ENCODE measurements at places on chromosomes 12 and 14.

DNA sequence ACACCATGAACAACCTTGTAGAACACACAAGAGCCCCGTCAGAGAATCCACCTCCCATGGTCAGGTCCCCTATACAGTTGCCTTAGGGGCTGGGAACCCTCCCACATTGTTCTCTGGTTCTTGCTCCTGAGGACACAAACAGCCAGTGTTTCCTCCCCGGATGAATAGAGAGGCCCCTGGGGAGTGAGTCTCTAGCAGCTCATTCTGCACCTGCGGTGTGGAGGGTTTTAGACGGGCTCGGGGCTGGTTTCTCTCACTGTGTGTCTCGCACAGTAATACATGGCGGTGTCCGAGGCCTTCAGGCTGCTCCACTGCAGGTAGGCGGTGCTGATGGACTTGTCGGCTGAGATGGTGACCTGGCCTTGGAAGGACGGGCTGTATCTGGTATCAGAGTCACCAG, 1052.1 kb downstream of the TMEM121 start:
- DNase-seq: no peak

DNA sequence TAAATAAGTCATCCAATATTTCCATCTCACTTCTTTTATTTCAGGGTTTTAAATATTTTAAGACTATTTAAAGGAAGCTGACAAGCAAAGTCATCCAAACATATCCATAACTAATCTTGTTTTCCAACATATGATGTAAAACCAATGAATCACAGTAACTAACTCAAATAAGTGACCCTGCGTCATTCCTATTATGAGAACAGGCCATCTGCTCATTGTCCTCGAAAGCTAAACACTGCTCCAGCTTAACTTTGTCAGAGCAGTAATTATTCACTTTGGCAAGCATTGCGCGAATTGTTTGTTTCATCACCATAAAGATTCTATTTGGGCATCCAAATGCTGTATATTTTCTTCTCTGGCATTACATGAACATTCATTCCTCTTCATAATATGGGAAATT, 99.1 kb downstream of the CAPZA3 start:
- DNase-seq: no peak

DNA sequence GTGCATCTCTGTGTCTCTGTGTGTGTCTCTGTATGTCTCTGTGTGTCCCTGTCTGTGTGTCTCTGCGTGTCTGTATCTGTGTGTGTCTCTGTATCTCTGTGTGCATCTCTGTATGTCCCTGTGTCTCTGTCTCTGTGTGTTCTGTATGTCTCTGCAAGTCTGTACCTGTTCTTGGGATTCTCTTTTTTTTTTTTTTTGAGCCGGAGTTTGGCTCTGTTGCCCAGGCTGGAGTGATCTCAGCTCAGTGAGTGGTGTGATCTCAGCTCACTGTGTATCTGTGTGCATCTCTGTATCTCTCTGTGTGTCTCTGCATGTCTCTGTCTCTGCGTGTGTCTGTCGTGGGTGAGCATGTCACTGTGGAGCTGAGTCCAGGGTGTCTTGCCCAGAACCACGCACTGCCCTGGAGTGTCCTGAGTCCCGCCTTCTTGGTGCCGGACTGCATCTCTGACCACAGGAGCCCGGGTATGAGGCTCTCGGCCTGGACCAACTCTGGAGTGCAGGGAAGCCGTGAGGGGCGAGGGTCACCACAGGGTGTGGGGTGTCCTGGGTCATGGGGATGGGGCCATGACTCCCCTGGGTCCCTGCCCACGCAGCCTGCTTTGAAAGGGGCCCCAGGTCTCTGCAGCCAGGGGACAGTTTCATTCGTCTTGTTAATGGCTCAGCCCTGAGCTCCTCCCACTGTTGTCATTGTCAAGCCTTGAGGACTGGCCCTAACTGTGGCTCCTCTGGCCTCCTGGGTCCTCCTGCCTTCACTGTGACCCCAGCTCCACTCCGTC, 11.8 kb downstream of the MYL2 start:
- DNase-seq: no peak

GRCh38 chr12:68393417-68393816, 61.3 kb upstream of the MDM1 start:
- no peak for DNase-seq

DNA sequence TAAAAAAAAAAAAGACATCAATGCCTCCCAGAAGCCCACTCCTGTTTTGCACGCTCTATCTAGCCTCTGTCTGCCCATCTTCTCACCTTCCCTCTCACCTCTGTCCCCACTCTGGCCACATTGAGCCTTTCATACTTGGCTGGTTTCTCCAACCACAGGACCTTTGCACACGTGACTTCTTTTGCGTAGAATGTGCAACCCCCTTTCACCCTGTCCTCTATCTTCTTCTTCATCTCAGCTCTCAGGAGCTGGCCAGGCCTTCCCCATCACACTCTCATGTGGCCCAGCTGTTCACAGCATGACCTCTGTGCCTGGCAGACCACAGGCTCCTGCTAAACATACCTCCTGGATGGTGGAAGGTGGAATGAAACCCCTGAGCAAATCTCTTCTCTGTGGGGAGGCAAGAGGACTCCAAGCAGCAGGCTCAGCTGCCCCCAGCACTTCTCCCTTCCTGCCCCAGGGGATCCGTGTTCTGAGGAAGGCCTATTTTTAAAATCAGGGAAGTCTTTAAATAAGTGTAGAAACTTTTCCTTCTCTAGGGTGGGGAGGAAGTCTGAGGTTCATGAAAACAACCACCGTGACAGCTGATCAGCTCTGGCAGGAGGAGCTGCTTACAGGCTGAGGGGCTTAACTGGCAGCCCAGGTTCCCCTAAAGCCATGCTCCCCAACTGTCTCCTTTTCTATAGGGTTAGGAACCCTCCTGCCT, 11.6 kb downstream of the HVCN1 start:
- no peak for DNase-seq

DNA sequence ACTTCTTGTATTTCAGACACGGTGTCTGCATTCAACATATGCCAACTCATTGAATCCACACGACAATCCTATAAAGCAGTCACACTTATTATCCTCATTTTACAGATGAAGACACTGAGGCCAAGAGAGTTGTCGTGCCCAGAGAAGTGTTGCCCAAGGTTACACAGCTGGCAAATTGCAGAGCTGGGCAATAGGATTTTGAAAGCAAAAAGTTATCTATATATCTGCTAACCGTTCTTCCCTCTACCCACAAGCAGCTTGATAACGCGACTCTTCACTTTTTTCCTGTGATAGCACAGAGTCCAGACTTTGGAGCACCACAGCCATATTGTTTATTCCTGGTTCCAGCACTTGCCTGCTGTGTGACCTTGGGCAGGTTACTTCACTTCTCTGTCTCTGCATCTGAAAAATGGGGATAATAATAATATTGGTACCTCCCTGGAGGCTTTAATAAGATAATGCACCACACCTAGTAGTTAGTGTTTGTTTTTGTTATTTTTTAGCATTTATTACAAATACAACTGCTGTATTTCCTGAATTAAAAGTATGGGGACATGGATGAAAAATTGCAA, 82.2 kb downstream of the CHST11 start:
- no peak for DNase-seq

DNA sequence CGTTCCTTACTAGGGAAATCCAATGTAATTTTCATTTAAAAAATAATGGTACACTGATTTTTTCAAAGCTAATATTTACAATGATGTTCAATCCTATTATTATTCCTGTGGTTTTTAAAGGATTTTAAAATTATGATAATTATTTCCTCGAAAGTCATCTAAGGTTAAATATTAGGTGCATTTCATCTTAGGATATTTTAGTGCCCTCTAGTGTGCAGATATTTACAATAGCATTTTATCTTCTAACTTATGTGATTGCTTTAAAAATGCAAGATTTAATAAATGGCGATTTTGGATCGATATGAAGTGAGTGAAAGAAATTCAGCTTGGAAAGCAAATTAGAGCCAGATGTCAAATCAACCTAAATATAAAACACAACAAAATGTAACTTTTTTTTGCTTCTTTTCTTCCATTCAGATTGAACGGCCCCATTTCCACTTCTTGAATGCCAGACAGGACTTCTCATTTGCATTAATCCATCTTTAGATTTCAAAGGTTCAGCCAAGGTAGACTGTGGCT, 293.5 kb downstream of the SLC6A15 start:
- no peak for DNase-seq

GRCh38 chr14:58299401-58300330, 1.3 kb downstream of the ARID4A start:
- no peak for DNase-seq

GRCh38 chr12:90922145-90922627, 32.8 kb downstream of the CCER1 start:
- no peak for DNase-seq

- no peak for DNase-seq
These were observed 57.8 kb downstream of the TMEM117 start for GRCh38 chr12:43893670-43894069.

DNA sequence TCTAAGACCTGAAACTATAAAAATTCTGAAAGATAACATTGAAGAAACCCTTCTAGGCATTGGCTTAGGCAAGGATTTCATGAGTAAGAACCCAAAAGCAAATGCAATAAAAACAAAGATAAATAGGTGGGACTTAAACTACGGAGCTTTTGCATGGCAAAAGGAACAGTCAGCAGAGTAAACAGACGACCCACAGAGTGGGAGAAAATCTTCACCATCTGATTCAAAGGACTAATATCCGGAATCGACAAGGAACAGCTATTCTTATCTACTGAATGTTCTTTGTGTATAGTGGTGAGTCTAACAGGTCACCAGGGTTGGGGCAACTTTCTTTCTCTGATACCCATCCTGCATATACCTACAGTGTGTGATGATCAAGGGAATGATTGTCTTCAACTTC, 198.6 kb downstream of the CCDC91 start:
- no peak for DNase-seq

GRCh38 chr12:6635375-6635855, 344 bp downstream of the LPAR5 start:
- DNase-seq: no peak

DNA sequence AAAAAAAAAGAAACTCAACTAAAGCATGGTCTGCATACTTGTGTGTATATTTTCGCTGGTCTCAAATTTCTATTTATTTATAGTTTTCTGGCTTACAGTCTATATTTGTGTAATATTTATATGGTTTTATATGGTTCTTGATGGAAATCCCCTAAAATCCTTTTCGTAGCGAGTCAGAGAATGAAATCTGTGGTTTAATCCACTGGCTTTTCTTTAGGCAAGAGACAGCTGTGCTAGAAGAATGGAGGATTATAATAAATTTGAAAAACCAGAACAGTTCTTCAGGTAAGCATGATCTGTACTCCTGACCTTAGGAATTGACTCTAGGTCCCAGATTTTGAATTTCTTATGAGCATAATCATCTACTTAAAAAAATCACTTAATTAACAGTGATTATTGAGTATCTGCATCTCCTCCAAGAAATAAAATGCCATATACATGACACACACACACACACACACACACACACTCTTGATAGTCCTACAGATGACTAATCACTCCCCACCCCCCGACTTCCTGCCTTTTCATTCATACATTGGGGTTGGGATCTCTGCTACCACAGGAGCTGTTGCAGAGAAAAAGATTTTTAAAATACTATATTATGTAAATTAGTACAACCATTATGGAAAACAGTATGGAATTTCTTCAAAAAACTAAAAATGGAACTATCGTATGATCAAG, 113.4 kb downstream of the CRADD start:
- DNase-seq: no peak

DNA sequence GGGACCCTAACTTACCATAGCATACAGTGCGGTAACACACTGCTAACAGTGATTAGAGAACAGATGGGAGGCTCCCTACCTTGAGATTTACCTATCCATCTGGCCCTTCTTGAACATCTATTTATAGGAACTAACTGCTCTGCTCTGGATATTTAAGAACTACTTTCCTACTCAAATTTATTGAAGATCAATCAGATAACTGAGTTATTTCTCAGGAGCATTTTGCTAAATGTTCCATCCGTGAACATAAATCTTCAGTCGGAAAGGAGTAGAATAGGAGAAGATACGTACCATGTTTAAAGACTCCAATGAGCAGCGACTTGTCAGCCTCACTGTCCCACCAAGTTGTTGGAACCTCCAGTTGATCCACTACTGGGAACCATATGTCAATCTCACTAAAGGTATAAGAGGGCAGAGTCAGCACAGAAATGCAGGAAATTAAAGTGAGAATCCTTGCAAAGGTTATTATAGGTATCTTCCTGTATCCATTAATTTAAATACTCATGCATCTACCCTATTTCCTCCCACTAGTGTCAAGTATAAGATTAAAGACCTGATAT, 15.6 kb upstream of the SUPT16H start:
- no peak for DNase-seq

GRCh38 chr12:10612984-10613348, 443 bp downstream of the MAGOHB start:
- DNase-seq: no peak

- DNase-seq: no peak
These were observed 15.5 kb downstream of the ARF6 start for GRCh38 chr14:49908433-49908782.

DNA sequence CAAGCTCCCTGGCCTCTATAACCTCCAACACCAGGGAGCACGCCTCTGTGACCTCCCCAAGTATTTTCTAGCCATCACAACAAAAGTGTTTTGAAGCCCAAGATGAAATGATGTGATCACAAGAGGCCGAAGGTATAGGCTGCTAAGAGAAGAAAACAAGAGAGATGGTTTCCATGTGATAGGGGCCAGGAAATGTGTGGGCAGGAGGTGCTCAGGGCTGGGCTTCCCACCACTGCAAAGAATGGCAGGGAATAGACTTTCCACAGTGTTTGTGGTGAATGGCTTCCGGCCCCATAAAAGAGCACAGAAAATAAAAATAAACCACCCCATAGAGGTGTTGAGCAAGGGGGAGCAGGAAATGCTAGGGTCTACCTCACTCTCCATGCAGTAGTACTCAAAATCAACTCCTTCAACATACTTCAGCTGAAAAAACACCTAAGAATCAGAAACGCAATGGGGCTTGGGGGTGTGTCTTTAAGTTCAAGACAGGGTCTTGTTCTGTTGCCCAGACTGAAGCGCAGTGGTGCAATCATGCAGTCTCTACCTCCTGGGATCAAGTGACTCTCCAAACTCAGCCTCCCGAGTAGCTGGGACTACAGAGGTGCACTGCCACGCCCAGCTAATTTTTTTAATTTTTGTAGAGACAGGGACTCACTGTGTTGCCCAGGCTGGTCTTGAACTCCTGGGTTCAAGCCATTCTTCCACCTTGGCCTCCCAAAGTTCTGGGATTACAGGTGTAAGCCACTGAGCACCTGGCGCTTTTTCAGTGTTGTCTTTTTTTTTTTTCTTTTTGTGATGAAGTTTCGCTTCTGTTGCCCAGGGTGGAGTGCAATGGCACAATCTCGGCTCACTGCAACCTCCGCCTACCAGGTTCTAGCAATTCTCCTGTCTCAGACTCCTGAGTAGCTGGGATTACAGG, 27.1 kb downstream of the DAD1 start:
- DNase-seq: no peak

GRCh38 chr12:47356129-47356700, 276.5 kb upstream of the AMIGO2 start:
- no peak for DNase-seq

GRCh38 chr12:56633468-56634241, 3.5 kb upstream of the BAZ2A start:
- DNase-seq: no peak
